ENCODE measurements at places on chromosomes 6 and 20.
A peak's percentile ranks its signal among the peaks of the same experiment; 100 is the strongest.

DNA sequence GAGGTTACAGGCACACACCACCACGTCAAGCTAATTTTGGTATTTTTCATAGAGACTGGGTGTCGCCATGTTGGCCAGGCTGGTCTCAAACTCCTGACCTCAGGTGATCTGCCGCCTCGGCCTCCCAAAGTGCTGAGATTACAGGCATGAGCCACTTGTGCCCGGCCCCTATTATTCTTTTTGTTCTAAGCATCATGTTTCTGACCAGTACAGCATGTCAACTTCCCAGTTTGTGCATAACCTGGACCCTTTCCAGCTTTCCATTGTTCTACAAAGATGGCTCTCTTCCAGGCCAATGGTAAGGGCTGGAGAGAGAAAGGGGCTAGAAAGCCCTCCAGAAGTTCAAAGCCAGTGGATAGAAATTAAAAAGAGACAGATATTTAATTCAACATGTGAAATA lies 91.3 kb upstream of the TNFAIP3 start:
- no peak for DNase-seq

DNA sequence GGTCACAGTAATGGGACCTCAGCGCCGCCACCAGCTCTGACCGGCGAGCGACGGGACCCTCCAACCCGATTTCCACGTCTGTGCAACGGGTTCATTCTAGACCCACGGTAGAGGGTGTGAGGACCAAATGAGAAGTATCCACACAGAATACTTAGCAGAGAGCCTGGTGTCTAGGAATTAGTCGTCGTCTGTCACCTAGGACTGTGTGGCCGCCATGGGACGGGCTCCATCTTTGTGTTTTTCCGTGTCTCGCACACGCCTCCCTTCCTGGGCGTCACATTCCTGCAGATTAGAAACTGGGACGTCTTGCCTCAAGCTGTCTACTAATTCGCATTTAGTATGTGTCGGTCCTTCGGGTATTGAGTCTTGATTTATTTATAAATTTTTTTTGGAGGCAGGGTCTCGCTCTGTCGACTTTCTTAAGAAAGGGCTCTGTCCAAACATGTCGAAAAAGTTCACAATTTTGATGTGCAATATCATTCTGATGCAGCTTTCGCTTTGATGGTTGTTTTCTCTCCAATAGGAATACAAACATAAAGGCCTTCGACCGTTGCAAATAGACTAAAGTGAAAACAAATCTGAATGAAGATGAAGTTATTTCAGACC lies 563 bp downstream of the MGME1 start:
- no peak for DNase-seq

DNA sequence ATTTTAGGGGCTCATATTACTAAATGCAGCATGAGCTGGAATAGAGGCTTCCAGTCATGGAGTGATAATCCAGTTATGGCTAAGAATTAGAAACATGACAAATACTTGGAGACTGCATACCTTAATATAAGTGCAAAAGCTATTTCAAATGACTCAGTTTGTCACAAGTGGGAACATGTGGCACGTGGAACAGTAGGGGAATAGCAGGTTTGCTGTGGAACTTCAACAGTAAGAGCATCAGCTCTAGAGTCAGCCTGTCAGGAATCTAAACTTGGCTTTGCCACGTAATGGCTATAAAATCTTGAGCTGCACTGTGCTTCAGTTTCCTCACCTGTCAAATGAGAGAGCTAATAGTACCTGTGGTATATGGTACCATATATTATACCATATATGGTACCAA lies 62.1 kb downstream of the HTR1B start:
- no peak for DNase-seq

- no peak for DNase-seq
Observed at GRCh38 chr20:34549291-34549928, 9.1 kb upstream of the MAP1LC3A start.

DNA sequence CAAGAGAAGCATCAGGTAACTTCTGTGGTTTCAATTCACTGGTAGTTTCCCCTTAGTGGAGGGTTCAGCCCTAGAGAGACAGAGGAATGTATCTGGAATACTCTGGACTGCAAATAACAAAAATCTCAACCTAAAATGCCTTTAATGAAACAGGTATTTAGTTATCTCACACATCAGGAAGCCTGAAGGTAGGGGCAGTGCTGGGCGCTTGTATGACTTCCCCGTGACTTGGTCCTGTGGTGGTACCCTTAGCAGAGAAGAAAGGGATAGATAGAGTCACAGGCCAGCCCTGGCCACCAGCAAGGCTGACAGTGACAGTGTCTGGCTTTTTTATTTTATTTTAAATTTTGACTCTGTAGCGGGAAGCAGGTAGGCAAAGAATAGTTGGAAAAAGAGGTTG lies 14.9 kb downstream of the LRRC1 start:
- no peak for DNase-seq

DNA sequence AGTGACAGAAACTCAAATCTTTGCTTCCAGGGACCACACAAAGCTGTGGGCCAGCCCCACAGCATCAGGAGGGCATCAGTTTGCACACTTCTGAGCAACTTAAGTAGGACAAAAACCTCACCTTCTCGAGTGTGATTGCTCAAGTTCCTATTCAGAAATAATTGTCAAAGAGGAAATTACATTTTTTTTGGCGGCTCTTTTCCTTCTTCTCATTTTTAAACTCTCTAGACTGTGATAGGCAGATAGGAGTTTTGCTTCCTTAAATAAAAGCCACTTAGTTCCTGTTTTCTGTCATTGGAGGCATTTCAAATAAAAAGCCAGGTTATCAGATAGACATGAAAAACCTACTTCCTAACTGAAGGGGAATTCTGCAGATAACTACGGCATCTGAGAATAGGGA lies 11.2 kb upstream of the TAGAP start:
- DNase-seq, result no peak

DNA sequence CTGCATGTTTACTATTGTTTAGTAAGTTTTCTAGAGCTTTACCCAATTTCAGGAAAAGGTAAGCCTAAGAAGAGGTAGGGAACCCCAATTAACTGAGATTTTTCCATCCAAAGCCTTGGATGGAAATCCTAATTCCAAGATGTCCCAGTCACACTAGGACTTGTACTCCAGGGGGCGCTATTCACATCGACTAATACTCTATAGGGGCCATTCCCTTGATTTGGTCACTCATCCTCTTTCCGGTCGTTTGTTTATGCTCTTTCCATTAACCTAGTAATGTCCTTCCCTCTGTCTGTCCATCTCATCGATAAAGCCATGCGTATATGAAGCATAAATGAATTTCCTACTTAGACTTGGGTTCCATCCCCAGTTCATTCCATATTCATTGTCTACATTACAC lies 80.8 kb upstream of the FUCA2 start:
- DNase-seq, result no peak

DNA sequence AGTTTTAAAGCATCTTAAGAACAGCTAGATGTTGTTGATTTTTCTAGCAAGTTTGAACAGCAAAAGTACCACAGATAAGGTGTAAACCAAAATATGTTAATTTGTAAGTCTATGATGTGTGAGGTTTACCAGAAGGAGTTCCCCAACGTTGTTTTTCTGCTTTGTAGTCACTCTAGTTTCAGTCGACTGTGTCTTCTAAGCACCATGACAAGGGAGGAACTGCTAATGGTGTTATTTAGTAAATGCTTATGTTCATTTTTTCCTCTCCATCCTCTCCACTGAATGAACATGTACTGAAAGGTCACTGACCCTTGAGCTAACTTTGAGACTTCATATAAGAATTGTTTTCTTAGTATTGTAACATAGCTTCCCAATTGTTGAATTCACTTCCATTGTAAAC lies 3.0 kb downstream of the ENPP3 start:
- DNase-seq, result no peak

DNA sequence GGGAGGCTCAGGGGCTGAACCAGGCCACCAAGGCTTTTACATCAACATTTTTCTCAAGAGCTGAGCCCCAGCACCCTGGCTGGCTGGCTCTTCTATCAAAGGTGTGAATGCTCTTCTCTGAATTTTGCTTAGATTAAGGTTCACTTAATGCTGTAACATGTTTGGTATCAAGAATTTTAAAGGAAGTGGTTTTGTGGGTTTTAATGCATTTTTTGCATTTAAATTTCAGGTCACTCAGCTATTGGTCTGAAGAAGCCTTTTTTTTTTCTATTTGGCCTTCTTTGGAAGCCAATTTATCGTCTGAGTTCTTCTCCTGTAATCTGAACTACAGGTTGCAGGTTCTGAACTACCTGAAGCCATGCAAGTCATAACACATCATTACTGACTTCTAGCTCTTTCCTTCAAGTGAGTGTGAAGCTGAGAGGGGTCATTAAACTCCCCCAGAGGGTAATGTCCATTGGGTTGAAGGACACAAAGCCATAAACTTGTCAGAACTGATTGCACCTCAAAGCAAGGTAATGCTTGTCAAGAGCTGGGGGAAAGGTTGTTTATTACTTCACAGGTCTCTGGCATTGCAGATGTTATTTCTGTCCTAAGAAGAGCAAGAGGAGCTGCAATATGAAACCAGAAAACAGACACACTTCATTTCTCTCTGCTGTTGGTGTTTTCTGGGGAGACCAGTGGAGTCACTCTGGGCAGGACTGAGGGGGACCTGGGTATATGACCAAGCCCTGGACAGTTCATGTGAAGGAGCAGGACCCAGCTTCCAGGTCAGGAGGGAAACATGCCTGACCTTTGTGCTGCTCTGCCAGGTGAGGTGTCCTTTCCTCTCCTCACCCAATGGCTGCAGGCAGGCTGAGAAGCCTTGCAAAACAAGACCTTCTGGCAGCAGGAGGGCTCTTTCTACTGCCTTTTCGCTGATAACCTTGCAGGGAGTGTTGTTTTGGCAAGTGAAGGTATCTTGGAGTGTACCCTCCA lies 26.1 kb upstream of the NEDD9 start:
- DNase-seq, result no peak

GRCh38 chr6:111478064-111478476 lies 4.9 kb downstream of the REV3L start:
- no peak for DNase-seq

- DNase-seq, result peak; percentile 29
Observed at GRCh38 chr6:118770112-118770788, 118.9 kb upstream of the CEP85L start.

GRCh38 chr20:44770484-44771171 lies 25.0 kb downstream of the KCNK15 start:
- DNase-seq, result no peak

DNA sequence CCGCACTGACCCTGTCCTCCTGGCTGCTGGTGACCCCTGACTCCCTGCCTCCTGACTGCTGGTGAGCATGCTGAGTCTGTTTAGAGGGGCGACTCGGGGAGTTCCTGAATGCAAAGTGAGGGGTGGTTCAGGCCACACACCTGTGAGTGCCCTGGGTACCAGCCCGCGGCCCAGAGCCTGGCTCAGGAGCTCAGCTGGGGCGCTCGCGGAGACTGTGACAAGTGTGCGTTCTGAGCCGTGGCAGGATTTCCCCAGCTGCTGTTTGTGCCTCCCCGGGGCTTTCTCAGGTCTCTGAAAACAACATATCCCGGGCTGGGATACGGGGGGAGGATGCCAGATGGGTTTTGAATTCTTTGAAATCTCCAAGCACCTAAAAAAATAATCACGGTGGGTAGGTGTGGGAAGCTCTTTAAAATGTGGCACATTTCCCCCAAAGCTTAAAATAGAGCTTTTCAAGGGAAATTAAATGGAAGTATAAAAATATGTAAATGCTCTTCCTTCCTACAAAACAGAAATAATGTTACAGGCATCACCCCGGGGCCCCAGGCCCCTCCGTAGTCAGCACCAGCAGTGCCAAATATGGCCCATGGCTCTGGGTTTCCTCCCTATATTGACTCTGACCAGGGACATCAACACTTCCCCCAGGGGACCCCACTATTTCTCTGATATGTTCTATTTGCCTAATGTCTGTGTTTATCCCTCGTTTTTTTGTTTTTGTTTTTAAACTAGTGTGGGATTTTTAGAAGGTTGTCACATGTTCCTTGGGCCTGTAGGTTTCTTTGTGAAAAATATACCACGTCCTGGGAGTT lies 49.9 kb upstream of the TAGAP start:
- peak; percentile 40 for DNase-seq

GRCh38 chr20:46406986-46407670 lies 713 bp upstream of the ELMO2 start:
- DNase-seq, result no peak

DNA sequence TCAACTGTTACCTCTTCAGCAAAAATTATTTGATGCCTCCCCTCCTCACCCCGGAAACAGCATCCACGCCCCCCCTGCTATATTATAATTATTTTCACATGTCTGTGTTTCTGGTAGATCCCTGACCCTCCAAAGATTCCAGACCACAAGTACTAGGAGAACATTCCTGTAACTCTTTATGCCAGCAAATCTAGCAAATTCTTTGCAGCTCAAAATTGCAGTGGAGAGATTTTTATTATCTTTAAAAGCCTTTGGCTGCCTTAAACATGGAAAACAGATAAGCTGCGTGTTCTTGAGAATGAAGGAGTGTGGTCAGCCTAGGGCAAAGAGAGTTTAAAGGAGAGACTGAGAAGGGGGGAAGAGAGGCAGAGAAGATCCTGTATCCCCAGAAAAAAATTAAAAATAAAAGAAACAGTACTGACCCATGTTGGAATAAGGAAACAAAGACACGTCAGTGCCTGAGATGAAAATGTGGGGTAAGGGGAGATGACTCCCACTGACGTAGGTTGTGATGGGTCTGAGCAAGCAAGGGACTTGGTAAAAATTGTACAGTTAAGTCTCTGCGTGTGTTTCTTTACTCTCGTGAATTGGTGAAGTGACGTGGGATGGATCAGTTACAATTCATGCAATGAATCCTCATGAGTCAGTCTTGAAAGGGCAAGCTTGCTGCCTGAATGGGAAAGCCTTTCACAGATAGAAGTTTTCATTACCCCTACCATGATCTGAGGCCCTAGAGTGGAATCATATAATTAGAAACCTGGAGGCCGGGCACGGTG lies 8.3 kb downstream of the ID4 start:
- DNase-seq, result no peak
